Hepatocyte (in vitro differentiated cells): ENCODE measurements at places on chromosomes 5 and 9. TPM values are rescaled to one million over a fixed set of nuclear protein-coding genes. Genes with fewer than 3 reads are reported as not detected.

DNA sequence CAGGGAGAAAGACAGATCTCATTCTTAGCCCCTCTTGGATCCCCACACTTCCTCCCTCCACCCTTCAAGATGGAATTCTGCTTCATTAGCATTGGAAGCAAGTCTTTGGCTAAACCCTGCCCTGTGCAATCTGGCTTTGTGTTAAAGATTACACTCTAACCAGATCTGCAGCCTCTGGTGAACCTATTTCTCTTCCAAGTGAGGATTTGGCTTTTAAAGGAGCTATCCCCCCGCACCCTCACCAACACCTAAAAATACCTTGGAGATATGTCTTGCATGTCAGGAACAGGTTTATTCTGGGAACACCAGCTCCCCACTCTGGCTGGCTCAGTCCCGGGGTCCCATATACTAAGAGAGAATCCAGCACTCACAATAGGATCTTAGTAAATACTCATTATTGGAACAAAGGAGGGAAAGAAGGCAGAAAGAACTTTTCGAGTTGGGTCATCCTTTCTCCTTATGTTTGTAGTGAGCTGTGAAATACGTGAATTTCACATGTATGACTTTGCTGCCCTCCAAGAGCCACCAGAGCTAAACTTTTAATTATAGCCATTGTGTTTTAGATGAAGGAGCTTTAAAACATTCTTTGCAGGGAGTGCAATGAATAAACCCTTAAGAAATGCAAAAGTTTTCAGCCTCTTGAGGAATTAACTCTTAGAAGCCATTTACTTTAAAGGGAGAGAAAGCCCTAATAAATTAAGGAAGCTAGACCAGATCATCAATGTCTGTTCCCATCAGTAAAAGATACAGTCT, 53.7 kb upstream of the HRH2 start:
- no peak overlapping the region for H3K4me3 ChIP-seq
- no peak overlapping the region for H3K27ac ChIP-seq
- no peaks in the 10 kb centered on the region for H3K27me3 ChIP-seq
- H3K36me3 ChIP-seq, result no peaks in the 10 kb centered on the region
- no peaks in the 10 kb centered on the region for H3K4me1 ChIP-seq

- DNase-seq, result no peak
- H3K27ac ChIP-seq, result no peak overlapping the region
- H3K4me3 ChIP-seq, result no peak overlapping the region
- H3K36me3 ChIP-seq, result no peaks in the 10 kb centered on the region
- peaks cover 9% of the 10 kb centered on the region for H3K4me1 ChIP-seq
Observed at GRCh38 chr5:71782393-71782770, 63.3 kb downstream of the CARTPT start.

DNA sequence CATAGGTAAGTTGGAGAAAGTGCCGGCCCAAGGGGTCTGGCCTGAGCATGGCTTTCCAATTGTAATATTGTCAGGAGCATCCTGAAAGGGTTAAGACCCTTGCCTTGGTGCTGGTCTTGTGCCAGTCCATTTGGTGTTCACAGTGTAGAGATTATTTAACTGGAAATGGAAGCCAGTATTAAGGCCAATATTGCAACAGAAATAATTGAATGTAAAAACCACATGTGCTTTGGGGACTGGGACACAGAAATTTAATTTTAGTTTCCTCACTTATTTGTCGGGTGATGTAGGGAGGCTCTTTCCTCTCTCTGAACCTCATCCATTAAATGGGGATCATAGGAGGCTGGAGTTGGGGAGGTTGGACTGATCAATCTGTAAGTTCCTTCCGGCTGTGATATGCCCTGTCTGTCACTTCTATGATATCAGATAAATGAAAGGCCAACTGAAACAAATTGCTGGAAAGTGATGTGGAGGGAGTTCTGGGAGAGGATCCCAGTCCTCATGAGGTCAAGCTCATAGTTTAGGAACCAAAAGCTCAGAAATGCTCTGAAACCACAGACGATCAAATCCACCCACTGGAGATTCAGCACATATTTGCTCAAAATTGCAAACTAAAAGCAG, 54.8 kb upstream of the COL15A1 start:
- H3K4me1 ChIP-seq, result peaks cover 5% of the 10 kb centered on the region
- no peaks in the 10 kb centered on the region for H3K27me3 ChIP-seq
- H3K36me3 ChIP-seq, result no peaks in the 10 kb centered on the region
- no peak overlapping the region for H3K4me3 ChIP-seq

DNA sequence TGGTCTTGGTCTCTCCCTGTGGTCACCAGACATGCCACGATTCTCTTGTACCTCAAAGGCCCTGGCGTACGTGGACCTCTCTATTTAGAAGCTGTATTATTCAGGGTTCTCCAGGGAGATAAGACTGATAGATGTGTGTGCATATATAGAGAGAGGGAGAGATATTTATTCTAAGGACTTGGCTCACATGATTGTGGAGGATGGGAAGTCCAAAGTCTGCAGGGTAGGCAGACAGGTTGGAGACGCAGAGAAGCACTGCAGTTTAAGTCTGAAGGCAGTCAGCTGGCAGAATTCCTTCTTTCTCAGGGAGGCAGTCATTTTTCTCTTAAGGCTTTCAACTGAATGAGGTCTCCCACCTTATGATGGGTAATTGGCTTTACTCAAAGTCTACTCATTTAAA, 16.3 kb downstream of the C9orf57 start:
- H3K4me1 ChIP-seq, result peaks cover 19% of the 10 kb centered on the region
- H3K27ac ChIP-seq, result peak overlapping the region; percentile 80
- DNase-seq, result peak; percentile 60
- H3K4me3 ChIP-seq, result no peak overlapping the region
- no peaks in the 10 kb centered on the region for H3K27me3 ChIP-seq

Gene FOXD4L6
- not detected in 2 replicates for polyA plus RNA-seq

DNA sequence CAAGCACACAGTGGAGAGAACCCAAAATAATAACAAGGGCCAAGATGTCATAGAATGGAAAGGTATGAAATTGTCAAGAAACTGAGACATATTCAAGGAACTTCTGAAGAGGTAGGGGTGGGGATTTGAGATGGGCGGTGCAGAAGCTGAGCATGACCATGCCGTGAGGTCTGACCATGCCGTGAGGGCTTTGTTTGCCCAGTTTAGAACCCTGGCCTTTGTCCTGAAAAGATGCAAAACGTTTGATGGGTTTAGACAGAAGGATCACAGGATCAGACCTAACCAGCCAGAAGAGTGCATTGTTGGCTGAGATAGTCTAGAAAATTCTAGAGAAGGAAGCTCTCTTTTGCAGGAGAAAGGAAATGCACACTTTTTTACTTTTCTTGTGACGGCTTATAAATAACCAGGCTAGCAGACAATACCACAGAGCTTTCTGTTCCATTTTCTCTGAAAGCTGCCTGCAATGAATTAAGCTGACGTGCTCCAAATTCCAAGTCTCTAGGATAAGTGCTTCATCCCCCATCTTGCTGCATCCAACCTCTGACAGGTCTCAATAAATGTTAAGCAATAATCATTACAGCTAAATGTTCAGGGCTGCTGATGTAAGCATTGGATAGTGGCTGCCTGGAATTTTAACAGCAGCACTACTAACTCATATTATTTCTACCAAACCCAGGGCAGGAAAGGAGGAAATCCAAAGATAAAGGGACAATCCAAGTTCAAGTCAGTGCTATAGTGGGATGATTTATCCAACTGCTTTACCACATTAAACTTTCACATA, 110.9 kb upstream of the IL6ST start:
- no peaks in the 10 kb centered on the region for H3K36me3 ChIP-seq
- H3K27ac ChIP-seq, result peak overlapping the region; percentile 3
- no peak overlapping the region for H3K4me3 ChIP-seq
- H3K4me1 ChIP-seq, result peaks cover 7% of the 10 kb centered on the region
- no peak for DNase-seq

- H3K27me3 ChIP-seq, result no peaks in the 10 kb centered on the region
- no peak overlapping the region for H3K4me3 ChIP-seq
- no peak for DNase-seq
- H3K36me3 ChIP-seq, result no peaks in the 10 kb centered on the region
- H3K27ac ChIP-seq, result peak overlapping the region; percentile 33
- peaks cover 12% of the 10 kb centered on the region for H3K4me1 ChIP-seq
Observed at GRCh38 chr5:81779916-81780266, 29.0 kb upstream of the SSBP2 start.

Gene PCA3
- 0.15 TPM in 1 of 2 replicates, not detected in the other for polyA plus RNA-seq

DNA sequence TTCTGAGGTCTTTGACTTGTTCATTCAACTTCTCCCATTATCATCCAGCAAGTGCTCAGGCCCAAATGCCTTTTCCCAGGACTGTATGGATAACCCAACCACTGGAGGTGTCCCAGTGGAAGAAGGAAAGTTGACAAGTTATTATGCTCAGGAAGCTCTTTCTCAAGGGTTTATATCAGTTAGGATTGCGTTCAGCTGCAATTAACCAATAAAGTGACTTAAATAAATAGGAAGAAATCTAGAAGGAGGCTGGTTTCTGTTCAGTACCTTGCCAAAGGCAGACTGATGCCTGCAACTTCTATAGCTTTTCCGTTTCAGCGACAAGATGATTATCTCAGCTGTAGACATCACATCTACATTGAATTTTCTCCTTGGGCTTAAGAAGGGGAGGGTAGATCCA, 52.1 kb downstream of the ENC1 start:
- H3K4me3 ChIP-seq, result no peak overlapping the region
- no peaks in the 10 kb centered on the region for H3K27me3 ChIP-seq
- no peak for DNase-seq
- no peaks in the 10 kb centered on the region for H3K36me3 ChIP-seq
- H3K4me1 ChIP-seq, result peaks cover 17% of the 10 kb centered on the region

Gene AMBP
- polyA plus RNA-seq, result 664 and 833 TPM in 2 replicates

DNA sequence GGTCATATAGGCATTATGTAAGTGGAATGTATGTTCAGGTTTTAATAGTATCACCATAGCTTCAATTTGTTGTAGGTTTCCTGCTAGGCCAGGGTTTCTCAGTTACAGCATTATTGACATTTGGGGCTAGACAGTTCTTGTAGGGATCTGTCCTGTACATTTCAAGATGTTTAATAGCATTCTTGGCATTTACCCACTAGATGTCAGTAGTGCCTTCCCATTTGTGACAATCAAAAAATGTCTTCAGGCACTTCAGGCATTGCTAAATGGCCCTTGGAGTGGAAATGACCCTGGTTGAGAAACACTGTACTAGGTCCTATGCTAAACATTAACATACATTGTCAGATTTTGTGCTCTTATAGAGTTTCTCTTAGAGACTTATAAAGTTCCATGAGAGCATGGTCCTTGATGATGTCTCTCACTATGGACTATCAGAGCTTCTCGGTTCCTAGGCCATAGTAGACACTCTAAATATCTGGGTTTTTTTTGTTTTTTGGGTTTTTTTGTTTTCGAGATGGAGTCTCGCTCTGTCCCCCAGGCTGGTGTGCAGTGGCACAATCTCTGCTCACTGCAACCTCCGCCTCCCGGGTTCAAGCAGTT, 1.4 kb downstream of the KIF20A start:
- H3K4me1 ChIP-seq, result peaks cover 11% of the 10 kb centered on the region
- no peaks in the 10 kb centered on the region for H3K27me3 ChIP-seq
- H3K36me3 ChIP-seq, result no peaks in the 10 kb centered on the region
